ENCODE measurements at places on chromosomes 5 and 9.

DNA sequence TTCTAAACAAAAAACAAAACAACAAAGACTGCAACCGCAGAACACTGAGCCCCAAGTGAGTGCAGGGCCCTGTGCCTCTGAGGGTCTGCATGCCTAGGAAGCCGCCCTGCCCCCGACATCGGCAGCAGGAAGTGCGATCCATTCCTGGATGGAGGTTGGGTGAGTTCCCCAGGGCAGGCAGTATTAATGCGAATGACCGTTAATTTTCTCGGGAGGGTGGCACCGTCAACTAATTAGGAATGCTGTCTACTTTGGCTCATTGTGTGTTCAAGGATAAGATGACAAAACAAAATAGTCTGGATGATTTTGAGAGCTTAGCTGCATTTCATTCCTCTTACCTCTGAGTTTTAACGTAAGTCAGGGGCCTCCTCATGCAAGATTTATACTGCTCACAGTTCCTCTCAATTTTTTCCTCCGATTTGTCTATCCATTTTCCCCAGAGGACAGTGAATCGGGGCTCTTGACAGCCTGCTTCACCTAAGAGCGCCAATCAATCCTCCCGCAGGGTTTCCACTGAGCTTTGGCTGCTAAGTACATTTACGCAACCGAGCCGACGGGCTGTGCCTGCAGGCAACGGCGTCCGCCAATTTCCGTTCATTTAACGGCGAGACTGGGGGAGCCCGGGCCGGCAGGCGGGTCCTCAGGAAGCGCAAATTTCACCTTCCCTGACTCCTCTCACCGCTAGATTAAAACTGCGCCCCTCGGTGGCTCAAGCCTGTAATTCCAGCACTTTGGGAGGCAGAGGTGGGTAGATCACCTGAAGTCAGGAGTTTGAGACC lies 2.9 kb upstream of the NXNL2 start:
- DNase-seq, result no peak

DNA sequence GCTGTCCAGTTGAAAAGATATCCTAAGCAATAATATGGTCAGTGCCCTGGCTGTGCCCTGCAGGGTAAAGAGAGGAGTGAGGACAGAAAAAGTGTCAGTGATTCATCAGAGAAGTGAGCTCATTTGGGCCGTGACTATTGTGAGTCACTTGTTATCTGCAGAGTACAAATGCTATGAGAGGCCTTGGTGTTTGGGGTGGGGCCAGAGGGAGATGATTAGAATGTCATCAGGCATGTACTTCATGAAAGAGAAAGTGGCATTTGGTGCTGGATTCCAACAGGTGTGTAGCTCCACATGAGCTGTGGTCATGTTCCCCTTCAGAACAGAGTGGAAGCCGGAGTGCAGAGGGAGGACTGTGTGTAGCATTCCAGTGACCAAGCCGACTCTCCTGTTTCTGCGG lies 174.1 kb downstream of the KDM4C start:
- DNase-seq, result no peak

DNA sequence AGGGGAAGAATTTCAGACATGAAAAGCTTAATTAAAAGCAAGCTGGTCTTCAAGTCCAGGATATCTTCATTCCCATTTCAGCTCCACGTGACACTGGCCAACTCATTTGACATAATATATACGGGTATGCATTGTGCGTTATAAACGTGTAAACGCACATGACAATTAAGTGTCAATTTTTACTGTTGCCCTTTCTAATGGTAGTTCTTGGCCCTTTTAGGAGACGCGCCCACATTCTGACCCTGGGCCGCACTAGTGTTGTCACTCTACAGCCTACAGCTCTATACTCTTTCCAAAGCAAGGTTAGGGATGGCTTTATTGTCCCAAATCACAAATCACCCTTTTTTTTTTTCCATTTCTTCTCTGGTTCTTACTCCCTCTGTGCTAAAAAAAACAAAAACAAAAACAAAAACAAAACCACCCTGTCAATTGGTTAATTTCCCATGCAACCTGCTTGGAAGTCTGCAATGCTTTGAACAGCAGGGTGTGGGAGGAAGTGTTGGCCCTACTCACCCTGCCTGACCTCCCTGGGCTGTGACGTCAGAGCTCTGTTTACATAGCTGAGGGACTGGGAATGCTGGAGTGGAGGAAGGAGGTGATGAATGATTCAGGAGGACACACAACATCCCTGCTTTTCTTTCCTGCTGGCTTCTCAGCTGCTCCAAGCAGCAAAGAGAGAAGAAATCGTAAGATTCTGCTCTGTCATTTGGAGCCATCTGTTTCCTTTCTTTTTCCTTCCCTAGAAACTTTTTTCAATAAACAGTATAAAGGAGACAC lies 19.3 kb downstream of the RFK start:
- peak; percentile 65 for DNase-seq

DNA sequence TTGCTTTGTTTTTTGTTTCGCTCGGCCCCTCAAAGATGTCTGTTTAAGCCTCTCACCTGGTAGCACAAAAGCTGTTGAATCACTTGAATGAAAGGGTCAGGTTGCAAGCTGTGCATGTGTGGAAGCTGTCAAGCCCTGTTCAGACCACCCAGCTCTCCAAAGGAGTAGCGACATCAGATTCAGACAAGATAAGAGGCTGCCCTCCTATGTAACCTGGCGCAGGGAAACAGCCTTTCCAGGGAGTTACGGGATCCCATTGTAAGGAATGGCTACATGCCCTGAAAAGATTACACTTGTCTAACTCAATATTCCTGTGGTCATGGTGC lies 2.9 kb downstream of the FREM1 start:
- DNase-seq, result no peak
